HepG2 (cell line): ENCODE measurements at places on chromosomes 5 and 9.

DNA sequence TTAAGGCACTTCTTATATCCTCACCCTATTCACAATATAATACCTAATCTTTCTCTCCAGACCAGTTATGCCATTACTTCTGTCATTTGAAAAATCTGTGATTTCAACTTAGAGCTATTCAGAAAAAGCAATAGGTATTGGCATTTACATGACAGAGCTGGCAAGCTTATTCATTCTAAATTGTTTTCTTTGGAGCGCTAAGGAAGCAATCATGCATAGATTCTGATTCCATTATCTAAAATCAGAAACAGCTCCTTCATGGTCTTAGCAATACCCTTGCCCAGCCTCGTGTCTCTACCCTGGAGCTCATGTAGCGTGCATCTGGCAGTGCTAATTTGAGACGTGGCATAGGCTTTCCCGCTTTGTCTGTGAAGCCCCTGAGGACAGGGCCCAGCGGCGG is 4.5 kb downstream of the SLC1A1 start:
- peaks cover 6% of the 10 kb centered on the region for H3K27me3 ChIP-seq
- H3K27ac ChIP-seq = no peak overlapping the region
- H3K36me3 ChIP-seq = no peaks in the 10 kb centered on the region
- no peak overlapping the region for H3K4me3 ChIP-seq
- H3K4me1 ChIP-seq = no peaks in the 10 kb centered on the region
- no peak for DNase-seq

DNA sequence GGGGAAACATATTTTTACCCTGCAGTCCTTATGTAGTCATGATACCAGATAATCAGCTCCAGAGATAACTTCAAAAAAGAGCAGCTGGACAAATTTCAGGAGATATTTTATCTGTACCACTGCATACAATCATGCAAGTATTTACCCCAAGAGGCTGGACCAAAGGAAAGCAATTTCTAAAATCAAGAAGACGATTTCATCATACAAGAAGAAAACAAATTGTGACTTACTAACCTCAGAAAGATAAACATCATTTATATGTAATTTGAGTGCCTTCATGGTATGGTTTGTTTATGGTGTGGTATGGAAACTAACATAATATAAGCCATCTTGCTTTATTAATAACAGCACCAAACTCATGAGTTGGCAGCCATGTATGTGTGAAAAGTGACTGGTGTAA is 603.6 kb downstream of the PSAT1 start:
- no peak overlapping the region for H3K27ac ChIP-seq
- no peak for DNase-seq
- no peaks in the 10 kb centered on the region for H3K36me3 ChIP-seq
- H3K4me3 ChIP-seq = no peak overlapping the region
- no peaks in the 10 kb centered on the region for H3K4me1 ChIP-seq
- no peaks in the 10 kb centered on the region for H3K27me3 ChIP-seq

DNA sequence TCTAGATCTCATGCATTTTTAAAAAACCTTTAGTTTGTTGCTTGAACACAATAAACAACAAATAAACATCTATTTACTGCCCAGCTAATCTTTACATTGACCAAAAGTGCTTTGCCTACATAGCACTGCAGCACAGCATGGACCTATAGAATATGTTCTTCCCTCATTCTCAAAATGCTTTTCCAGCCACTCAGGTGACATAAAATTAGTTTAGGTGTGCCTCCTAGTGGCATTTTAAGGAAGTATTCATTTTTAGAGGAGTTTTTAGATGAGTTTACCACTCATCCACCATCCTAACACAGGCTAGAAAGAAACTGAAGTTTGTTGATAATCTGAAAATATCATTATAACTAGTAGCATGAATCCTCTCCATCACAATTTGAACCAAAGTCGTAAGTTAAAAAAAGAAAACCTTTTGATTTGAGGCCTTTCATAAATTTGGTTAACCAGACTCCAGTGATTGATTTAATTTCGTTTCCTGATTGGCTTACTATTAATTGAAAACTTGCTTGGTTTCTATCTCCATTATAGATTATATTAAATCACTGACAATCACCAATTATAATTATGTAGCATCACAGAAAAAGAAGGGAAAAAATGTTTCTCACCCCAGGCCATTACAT is 12.6 kb downstream of the PLGRKT start:
- peak; percentile 20 for DNase-seq
- H3K4me3 ChIP-seq = no peak overlapping the region
- H3K27ac ChIP-seq = no peak overlapping the region
- 0 out of 3 replicates have a peak, but pooled peaks cover 3% of the 10 kb centered on the region for H3K36me3 ChIP-seq
- no peaks in the 10 kb centered on the region for H3K27me3 ChIP-seq

DNA sequence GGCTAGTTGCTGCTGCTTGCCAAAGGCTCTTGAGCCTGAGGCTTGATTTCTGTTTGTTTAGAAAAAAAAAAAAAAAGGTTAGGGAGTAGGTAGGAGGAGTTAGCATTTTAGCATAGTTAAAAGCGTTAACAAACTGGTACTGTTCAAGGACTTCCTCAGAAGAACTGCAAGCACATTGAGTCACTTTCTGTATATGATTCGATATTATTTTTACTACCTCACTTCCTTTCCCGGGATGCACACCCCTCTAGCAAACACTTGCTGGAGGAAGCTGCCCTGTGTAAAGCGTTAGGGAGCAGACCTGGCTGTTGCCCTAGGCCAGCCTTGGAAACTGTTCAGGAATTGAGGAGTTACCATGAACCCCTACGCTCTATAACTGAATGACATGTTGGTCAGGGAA is 15.7 kb upstream of the CEP120 start:
- DNase-seq = no peak
- H3K27me3 ChIP-seq = no peaks in the 10 kb centered on the region; the same call in 1 of the 2 replicates
- no peak overlapping the region for H3K4me3 ChIP-seq
- H3K27ac ChIP-seq = no peak overlapping the region
- H3K4me1 ChIP-seq = no peaks in the 10 kb centered on the region
- no peaks in the 10 kb centered on the region for H3K36me3 ChIP-seq

- no peaks in the 10 kb centered on the region for H3K36me3 ChIP-seq
- no peaks in the 10 kb centered on the region for H3K4me1 ChIP-seq
- no peaks in the 10 kb centered on the region for H3K27me3 ChIP-seq
- no peak overlapping the region for H3K4me3 ChIP-seq
- no peak for DNase-seq
Observed at GRCh38 chr5:13585324-13585723, 359.2 kb downstream of the DNAH5 start.

- no peak overlapping the region for H3K4me3 ChIP-seq
- DNase-seq = no peak
- H3K27ac ChIP-seq = no peak overlapping the region
- H3K4me1 ChIP-seq = no peaks in the 10 kb centered on the region
Observed at GRCh38 chr5:127311349-127311748, 20.8 kb downstream of the MEGF10 start.

DNA sequence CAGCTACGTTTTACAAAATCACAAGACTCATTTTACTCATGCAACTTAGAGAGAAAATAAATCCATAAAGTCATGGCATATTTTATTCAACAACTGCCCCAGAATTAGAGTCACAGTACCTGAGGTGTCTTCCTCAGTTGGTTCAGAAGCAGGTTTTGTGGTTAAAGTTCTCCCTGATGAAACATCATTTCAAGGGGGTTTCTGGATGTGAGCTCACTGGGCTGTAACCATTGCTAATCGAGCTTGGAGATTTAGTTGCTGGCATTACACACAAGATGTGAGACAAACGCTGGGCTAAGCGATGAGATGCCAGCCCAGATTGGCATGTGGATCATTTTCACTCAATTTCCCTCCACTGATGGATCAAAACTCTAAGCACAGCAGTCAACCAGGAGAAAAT is 131.3 kb downstream of the PRELID2 start:
- no peak for DNase-seq
- H3K27me3 ChIP-seq = no peaks in the 10 kb centered on the region
- H3K27ac ChIP-seq = no peak overlapping the region
- H3K4me3 ChIP-seq = no peak overlapping the region
- H3K36me3 ChIP-seq = no peaks in the 10 kb centered on the region
- H3K4me1 ChIP-seq = no peaks in the 10 kb centered on the region

DNA sequence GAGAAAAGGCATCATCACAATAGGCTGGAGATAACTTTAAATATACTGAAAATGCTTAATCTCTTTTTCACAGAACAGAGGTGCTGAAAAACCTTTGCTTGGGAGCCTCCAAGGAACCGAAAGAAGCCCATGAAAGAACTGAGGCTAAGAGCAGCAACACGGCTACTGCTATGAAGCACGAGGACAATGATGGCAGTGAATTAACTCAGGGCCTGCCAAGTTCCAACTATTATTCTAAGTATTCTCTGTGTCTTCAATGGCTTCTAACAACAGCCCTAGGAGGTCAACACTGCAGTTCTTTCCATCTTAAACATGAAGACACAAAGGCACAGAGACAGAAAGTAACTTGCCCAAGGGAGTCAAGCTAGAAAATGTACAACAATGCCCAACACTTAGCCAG is 293.0 kb upstream of the DAP start:
- H3K4me3 ChIP-seq = no peak overlapping the region
- no peaks in the 10 kb centered on the region for H3K27me3 ChIP-seq
- no peaks in the 10 kb centered on the region for H3K4me1 ChIP-seq
- no peaks in the 10 kb centered on the region for H3K36me3 ChIP-seq
- no peak overlapping the region for H3K27ac ChIP-seq

- DNase-seq = no peak
- no peak overlapping the region for H3K27ac ChIP-seq
- no peaks in the 10 kb centered on the region for H3K4me1 ChIP-seq
- no peak overlapping the region for H3K4me3 ChIP-seq
- no peaks in the 10 kb centered on the region for H3K36me3 ChIP-seq
- H3K27me3 ChIP-seq = no peaks in the 10 kb centered on the region
Observed at GRCh38 chr5:144179226-144179625, 8.6 kb downstream of the KCTD16 start.

- no peak overlapping the region for H3K4me3 ChIP-seq
- peaks cover 5% of the 10 kb centered on the region; the same call in 1 of the 2 replicates for H3K4me1 ChIP-seq
- no peaks in the 10 kb centered on the region for H3K36me3 ChIP-seq
- no peak overlapping the region for H3K27ac ChIP-seq
- no peak for DNase-seq
Observed at GRCh38 chr5:108641596-108641995, 106.1 kb upstream of the FER start.

- H3K4me3 ChIP-seq = no peak overlapping the region
- H3K27ac ChIP-seq = no peak overlapping the region
- H3K4me1 ChIP-seq = no peaks in the 10 kb centered on the region
- H3K36me3 ChIP-seq = no peaks in the 10 kb centered on the region
Observed at GRCh38 chr9:90956026-90956810, 154.6 kb downstream of the SYK start.

DNA sequence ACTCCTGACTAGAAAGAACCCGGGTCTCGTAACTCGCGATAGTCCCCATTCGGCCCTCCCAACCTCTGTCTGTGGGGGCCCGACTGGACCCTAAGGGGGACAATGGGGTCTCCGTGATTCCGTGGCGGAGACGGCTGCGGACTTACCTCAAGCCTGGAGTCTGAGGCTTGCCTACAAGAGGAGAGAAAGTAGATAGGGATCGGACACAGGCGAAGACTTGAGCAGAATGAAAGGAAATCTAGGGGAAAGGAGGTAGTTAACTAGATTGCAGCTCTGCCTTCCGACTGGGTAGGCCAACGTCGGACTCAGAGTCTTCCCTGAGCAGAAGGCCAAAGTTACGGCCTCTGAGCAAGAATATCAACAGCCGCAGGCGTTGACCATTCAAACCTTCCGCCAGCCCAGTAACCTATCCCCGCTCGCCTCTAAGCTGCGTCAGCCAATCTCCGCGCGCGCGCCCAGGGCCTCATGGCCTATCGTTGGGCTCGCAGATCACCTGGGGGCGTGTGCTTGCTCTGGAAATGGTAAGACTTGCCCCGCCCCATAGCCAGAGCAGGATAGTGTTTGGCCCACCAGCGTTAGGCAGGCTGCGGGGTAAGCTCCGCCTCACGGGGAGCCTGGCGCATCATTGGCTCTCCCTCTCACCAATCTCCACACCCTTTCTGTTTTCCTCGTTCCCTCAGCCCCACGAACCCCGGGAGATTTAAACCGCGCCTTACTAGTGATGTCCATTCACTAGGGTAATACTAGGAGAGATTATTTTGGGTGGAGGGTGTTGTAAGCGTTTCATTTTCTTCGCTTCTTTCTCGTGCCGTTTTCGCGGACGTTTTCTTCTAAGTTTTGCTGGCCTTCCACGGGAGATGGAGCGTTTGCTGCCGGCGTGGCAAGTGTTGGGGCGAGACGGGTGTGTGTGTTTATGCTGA is at the start of gene CDC25C:
TSS of gene CDC25C (minus strand) at position 356 of the 920 bp plus-strand sequence. CDS start 624 bp downstream, outside the sequence.
- peak within 1 kb of the TSS; percentile 85 for H3K4me3 ChIP-seq
- peak within 1 kb of the TSS; percentile 83 for H3K27ac ChIP-seq
- peaks cover 45% of the 10 kb centered on the region for H3K4me1 ChIP-seq

DNA sequence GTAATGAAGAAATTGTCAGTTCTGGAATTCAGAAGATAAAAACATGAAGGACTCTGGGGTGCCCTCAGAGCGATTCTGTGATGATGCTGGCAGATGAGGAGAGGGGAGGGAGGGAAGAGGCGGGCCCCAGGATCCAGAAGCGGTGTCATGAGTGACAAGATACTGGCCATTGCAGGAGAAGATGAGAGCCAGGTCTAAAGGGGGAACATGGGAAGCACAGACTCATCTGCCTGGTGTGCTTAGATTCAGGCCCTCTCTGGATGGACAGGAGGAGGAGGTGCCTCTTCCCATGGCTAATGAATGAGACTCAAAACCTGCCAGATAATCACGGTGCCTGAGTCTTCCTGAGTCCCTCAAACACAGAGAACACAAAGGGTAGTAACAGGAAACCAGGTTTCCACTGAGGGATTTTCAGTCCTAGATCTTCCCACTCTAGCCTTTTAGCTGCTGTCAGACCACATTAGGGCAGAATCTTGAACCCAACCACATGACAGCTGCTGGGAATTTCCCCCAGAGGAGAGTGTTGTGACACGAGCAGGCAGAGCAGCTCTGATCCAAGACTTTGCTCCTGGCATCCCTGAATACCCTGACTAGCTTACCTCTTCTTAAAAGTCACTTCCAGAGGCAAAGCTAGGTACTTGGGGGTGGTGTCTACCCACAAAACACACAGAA is 28.2 kb upstream of the HSPA9 start:
- H3K36me3 ChIP-seq = no peaks in the 10 kb centered on the region
- no peak overlapping the region for H3K4me3 ChIP-seq
- peaks cover 31% of the 10 kb centered on the region; the same call in 1 of the 3 replicates for H3K27me3 ChIP-seq
- no peak for DNase-seq
- no peaks in the 10 kb centered on the region for H3K4me1 ChIP-seq

DNA sequence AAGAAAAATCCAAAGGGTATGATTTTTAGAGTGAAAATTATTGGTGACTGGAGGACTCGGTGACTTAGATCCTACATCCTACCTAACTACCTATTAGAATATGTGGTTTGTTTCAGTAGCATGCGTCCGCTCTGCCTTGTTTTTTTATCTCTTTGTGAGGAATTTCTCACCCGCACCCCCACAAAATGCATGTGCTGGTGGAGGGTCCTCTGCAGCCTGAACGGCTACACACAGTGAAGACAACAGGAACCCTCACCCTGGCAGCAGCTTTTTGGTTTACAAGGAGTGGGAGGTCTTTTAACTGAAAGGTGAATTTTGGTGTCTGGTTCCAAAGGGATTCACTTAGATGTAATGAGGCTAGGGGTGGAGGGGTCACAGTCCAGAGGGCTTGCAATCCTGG is 115.5 kb downstream of the GNA14 start:
- H3K4me3 ChIP-seq = no peak overlapping the region
- no peaks in the 10 kb centered on the region for H3K27me3 ChIP-seq
- H3K27ac ChIP-seq = no peak overlapping the region
- H3K36me3 ChIP-seq = no peaks in the 10 kb centered on the region
